ENCODE measurements at places on chromosomes 2 and 18.
A peak's percentile ranks its signal among the peaks of the same experiment; 100 is the strongest.

DNA sequence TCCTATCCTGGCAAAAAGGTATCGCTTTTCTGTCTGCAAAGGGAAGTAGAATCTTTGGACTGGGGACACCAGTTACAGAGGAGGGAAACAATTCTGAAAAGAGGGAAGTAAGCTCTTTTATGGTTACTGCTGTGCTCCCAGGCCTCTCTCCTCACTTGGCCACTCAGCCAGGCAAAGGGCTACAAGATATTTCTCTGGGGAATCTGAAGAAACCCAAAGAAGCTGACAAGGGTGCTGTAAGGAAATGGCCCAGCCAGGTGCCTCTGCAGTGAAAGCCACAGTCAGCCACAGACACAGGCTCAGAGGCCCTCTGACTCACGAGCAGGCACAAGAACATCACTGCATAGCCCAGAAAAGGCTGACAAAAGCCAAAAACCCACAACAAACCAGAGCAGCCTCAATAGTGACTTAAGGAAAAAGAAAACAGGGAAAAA lies 5.8 kb downstream of the HDLBP start:
- DNase-seq: peak; percentile 88

DNA sequence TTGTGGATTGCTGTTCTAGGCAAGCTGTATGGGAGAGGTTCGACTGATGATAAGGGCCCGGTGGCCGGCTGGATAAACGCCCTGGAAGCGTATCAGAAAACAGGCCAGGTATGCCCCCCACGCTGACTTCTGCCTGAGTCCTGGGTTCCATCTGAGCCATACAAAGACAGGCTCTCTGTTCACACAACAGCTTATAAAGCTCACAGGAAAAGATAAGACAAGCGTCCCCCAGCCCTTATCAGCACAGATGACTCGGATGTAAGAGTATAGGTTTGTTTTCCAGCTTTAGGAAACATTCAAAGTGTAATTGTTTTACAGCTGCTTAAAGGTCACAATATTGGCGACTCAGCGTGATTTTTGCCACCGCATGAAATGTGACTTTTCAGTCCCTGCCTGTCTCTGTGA lies 12.7 kb downstream of the CNDP2 start:
- DNase-seq: no peak

- DNase-seq: no peak
These were observed 115.0 kb upstream of the CDCA7 start for GRCh38 chr2:173239644-173240043.

GRCh38 chr2:175630280-175631244 lies 371.5 kb downstream of the LNPK start:
- DNase-seq: no peak

DNA sequence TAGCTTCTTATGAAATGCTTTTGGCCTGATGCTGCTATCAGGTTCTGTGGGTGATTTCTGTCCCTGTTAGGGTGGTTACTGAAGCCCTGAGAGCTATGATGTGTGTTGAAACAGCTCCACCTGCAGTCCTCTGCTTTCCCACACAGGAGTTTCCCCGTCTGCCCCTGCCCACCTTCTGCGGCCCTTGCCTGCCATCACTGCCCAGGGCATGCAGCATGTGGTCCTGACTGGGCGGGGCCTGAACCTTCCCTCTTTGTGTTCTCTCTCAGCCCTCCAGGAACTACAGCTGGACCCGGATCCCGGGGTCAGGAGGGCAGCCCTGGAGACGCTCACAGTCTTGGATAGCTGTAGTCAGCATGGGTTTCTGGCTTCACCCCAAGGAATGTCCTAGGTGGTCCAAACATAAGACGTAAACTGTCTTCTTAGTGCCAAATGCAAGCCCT lies 21.4 kb downstream of the HJURP start:
- peak; percentile 88 for DNase-seq

DNA sequence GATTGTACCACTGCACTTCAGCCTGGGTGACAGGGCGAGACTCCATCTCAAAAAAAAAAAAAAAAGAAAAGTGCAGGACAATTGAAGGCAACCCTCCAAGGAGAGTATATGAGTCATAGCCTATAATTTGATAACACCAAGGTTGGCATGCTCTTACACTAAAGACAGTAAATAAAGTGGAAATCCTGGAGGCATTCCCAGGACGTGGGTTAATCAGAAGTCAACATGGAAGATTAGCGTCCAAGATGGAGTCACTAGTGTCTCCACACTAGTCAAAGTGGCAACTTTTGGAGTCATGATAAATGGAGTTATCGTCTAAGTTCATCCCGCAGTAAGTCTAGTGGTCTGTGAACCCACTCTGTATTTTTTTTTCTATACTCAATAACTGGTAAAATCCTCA lies 21.2 kb upstream of the UGGT1 start:
- no peak for DNase-seq

GRCh38 chr2:88331239-88331638 lies 121.3 kb downstream of the FOXI3 start:
- DNase-seq: no peak

GRCh38 chr2:17136877-17137276 lies 381.4 kb downstream of the RAD51AP2 start:
- no peak for DNase-seq

DNA sequence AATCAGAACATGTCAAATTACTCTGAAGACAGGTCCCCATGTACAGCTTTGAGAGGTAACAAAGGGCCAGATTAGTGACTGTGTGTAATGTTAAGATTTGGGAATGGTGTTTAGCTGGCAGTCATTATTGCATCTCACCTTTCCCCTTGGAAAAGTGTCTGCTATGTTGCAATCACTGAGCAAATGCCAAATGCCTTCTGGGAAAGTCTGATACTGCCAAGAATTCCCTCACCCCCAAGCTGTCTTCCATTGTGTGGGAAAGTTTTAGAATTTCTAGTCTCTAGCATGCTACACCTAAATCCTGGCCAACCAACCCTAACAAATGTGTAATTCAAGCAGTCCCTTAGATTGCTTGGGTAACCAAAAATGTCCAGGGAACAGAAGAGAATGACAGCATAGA lies 13.6 kb upstream of the PELI1 start:
- DNase-seq: no peak

- DNase-seq: no peak
These were observed 32.7 kb upstream of the FHL2 start for GRCh38 chr2:105431367-105432043.

DNA sequence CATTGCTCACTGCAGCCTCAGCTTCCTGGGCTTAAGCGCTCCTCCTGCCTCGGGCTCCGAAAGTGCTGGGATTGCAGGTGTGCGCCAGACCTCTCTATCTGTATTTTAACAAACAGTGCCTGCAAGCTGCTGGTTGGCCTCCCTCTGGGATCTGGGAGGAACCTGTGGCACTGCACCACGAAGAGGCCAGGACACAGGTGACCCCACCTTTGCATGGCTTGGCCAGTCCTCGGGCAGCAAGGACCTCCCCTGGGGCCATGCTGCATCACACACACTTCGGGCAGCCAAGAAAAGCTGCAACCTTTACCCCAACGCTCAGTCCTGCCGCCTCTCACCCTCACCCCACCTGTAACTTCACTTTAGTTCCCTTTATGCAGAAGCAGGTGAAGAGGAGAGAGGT lies 70.0 kb downstream of the PXDN start:
- DNase-seq: no peak

DNA sequence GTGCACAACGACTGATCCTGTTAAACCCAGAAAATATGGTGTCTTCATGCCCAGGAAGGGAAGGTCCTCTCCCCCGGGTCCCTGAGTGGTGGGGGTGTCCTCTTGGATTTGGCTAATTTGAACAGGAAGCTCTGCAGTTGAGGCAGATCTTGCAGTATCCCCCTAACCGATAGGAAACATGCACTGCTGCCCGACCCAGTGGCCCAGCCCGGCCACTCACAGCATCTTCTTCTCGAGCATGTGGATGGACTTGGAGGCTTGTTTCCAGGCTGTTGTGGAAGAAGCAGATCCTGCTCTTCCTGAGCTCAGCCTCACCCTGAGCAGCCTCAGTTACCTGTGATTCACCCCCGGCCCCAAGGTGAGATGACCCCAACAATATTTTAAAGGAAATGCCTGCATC lies 46.4 kb upstream of the ASB1 start:
- DNase-seq: no peak

DNA sequence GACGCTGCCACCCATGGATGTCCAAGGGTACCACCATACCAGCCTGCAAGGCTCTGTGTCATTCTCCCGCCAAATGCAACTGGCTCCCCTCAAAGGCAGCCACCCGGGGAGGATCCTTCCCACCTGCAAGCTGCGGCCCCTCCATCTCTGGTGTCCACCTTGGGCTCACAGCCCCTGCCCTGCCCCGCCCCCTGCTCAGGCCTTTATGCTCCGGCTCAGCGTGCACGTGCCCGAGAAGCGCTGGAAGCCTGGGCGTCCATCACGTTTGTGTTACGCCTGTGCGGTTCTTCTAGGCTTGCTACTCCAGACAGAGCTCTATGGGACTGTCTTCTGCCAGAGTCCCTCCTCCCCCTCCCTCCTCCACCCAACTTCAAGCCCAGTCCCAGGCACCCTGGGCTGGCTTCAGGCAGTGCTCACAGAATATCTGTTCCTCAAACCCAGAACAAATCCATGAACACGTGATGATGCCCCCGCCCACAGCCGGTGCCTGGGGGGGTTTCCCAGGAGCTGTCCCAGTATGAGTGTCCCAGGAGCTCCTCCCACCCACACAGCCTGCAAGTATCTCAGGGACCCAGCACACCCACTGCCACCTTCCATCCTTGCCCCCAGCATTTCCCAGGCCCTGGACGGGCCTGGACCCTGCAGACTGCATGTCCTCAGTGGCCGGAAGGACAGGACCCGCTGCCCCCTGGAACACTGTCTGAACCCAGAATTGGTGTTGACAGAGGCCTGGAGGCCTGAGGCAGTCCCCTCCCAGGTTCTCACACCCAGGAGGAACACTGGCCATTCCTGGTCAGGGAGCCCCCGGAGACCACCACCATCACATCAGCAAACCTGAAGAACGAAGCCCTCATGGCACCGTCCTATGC lies 30.3 kb downstream of the KIF1A start:
- DNase-seq: no peak

DNA sequence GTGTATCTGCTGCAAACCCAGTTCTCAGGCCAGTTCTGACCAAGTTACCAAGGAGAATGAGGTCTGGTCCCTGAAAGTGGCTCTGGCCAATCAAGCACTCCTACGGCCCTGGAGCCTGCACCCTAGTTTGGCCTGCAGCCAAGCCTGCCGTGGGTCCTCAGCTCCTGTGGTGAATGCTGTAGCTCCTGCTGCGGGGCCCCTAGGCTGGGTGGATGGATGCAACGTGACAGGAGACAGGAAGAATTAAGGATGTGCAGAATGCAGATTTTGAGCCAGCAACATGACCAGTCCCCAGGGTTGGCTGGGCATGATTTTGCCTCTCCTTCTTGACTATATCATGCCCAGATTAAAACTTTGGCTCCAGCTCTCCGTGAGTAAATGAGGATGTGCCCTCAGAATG lies 97.2 kb downstream of the SMAD7 start:
- no peak for DNase-seq

DNA sequence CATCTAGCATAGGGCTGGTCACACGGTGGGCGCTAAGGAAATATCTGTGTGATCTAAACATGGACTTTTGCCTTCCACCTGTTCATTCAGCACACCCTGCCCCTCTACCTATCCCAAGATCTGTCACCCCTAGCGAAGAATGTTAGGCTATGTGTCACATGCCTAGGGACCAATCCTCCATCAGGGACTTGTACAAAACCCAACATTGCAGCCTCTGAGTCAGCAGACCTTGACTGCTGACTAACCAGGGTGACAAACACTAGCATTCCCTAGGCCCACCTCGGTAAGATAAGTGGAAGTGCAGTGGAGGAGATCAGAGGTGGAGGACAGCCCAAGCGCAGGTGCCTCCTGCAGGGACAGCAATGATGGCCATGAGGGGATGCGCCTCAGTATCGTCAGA lies 99.2 kb downstream of the SOX11 start:
- no peak for DNase-seq

DNA sequence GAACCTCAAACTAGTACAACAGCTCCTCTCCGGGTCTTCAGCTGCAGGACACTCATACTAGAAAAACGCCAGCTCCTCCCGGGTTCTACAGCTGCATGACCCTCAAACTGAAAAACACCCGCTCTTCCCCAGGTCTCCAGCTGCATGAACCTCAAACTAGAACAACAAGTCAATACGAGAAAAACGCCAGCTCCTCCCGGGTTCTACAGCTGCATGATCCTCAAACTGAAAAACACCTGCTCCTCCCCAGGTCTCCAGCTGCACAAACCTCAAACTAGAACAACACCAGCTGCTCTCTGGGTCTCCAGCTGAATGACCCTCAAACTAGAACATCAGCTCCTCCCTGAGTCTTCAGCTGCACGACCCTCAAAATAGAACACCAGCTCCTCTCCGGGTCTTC lies 315.0 kb upstream of the TFPI start:
- DNase-seq: peak; percentile 25

DNA sequence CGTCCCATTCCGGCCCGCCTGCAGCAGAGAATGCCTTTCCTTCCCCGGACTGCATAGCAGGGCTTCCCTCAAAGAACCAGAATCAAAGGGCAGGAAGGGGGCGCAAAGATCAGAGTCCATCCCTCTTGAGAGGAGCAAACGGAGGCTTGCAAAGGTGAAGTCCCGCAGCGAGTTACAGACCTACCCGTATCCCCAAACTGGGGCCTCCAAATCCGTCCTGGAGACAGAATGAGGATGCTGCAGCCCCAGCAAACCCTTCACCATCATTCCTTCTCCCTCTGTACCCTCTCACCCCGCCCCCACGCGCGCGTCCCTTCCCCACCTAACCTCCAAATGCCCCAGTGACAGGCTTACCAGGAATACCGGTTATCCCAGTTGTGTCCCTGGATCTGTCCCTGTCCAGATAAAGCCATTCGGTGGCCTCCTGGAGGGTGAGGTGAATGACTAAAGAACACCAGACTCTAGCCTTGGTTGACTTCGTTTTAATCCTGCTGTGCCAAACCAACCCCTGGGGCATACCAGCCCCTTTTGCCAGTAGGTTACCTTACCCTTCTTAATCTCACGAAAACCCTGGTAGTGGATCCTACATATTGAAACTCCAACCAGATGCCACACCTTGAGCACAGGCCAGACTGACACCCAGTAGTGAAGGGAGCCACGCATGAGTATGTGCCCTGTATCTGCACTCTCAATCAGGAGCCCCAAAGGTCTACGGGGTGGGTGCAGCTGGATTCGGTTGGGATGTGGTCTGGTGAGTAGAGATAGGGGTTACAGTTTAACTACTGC lies 961 bp upstream of the SLC40A1 start:
- no peak for DNase-seq

GRCh38 chr2:217739741-217740140 lies 263.1 kb downstream of the TNS1 start:
- DNase-seq: no peak

GRCh38 chr18:4639628-4640310 lies 184.7 kb upstream of the DLGAP1 start:
- DNase-seq: peak; percentile 95

- DNase-seq: no peak
These were observed 8.0 kb upstream of the REL start for GRCh38 chr2:60873381-60873780.

GRCh38 chr2:16653799-16654198 lies 11.8 kb downstream of the CYRIA start:
- DNase-seq: no peak

GRCh38 chr2:37866171-37866934 lies 58.7 kb upstream of the RMDN2 start:
- no peak for DNase-seq

DNA sequence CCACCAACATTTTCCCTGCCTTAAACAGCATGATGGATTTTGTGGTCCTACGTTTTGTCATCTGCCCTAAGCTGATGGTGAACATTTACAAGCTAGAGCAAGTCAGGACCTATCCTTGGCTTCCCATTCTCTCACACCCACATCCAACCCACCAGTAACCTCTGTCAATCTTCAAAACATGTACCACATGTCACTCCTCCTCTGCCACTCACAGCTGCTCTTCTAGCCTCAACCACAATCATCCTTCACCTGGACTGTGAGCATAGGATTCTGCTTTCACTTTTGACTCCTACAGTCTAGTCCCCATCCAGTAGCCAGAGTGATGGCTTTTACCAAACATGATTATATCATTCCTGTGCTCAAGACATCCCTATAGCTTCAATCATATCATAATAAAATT lies 279.8 kb upstream of the DLGAP1 start:
- DNase-seq: no peak
